ENCODE measurements at places on chromosomes 11 and 22.
A peak's percentile ranks its signal among the peaks of the same experiment; 100 is the strongest.

- DNase-seq, result no peak
Observed at GRCh38 chr11:26971961-26972360, 22.0 kb upstream of the FIBIN start.

- no peak for DNase-seq
Observed at GRCh38 chr22:47176026-47176389, 413.6 kb downstream of the TBC1D22A start.

- no peak for DNase-seq
Observed at GRCh38 chr11:933142-933851, 7.6 kb downstream of the AP2A2 start.

- DNase-seq, result no peak
Observed at GRCh38 chr11:44600839-44601383, 35.4 kb downstream of the CD82 start.

DNA sequence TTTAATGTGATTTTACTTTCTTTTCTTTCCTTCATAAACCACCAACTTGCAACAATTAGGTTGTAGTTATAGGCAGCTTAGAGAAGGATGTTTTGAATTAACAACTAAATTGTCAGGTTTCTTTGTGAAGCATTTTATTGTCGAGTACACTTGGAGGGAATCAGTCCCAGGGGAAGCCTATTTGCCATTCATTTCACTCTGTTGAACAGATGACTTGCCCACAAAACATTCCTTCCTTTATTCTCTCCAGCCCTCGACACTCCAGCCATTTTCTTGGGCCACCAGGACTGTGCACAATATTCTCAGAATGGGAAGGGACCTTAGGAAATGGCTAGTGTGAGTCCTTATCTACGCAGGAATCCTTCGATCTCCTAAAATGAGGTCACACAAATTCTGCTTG lies 620.6 kb downstream of the SOX6 start:
- no peak for DNase-seq

DNA sequence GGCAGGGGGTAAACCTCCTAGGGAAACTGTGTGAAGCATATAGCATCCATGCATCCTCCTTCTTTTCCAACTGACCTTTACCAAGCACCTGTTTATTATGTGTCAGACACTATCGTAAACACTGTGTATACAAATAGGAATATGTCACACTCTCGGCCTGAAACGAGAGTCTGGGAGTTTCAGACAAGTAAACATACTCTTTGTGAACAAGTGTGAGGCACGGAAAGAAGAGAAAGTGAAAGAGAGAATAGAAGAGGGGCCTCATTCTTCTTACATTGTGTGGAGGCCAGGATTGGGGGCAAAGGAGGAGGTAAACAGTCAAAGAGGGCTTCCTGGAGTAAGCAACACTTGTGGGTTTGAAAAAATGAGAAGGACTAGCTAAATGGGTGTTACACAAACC lies 16.4 kb downstream of the CSNK2A3 start:
- DNase-seq, result no peak

DNA sequence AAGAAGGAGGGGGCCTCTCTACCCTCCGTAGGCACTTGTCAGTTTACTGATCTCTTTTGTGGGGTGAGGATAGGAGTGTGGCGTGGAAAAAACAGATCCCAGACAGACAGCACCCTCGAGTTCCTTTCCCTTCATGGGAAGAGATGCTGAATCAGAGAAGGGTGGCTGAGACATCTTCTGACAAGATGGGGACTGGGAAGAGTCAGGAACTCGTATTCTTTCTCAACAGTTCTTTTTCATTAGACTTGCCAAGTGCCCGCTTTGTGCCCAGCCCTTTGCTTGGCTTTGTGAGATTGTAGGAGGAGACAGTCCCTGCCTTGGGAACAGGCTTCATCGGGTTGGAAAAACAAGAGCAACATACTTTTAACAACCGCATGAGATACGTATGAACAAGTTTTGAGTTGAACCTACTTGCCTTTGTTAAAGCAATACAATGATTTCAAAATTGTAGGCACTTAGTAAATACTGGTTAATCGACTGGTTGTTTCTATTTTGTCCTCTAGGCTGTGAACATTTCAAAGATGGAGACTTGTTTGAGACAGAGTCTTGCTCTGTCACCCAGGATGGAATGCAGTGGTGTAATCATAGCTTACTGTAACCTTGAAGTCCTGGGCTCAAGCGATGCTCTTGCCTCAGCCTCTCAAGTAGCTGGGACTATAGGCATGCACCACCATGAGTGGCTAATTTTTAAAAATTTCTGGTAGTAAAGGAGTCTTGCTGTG lies 1.1 kb downstream of the RRM1 start:
- DNase-seq, result no peak

DNA sequence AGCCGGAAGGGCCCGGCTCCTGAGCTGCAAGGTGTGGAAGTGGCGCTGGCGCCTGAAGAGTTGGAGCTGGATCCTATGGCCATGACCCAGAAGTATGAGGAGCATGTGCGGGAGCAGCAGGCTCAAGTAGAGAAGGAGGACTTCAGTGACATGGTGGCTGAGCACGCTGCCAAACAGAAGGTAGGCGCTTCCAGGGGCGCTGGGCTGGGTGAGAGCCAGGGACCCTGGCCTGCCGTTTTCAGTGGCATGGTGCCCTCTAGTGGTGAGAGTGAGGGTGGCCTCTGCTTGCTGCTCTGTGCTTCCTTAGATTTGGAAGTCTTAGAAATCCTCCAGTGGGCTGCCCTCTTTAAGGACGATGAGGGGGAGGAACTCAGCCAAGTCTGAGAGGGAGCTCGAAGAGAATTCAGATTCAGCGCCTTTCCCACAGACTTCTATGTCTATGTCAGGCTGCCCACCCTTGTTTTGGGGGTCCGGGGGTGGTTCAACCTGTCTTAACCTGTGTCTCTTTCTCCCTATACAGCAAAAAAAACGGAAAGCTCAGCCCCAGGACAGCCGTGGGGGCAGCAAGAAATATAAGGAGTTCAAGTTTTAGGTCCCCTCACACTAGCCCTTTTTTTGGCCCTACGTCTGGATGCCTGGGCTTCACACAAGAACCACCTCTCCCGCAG lies 1.8 kb upstream of the PACS1 start:
- DNase-seq, result peak; percentile 35

DNA sequence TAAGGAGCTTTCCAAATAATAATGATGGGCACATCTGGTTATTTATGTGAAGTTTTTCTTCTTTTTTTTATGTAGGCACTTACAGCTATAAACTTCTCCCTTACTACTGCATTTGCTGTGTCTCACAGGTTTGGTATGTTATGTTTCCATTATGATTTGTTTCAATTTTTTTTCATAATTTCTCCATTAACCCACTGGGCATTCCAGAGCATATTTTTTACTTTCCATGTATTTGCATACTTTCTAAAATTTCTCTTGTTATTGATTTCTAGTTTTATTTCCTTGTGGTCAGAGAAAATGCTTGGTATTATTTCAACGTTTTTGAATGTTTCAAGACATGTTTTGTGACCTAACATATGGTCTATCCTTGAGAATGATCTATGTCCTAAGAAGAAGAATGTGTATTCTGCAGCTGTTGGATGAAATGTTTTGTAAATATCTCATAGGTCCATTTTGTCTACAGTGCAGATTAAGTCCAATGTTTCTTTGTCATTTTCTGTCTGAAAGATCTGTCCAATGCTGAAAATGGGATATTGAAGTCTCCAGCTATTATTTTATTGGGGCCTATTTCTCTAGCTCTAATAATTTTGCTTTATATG lies 362.1 kb downstream of the DDX10 start:
- no peak for DNase-seq

- DNase-seq, result no peak
Observed at GRCh38 chr11:72140661-72141060, 5.1 kb downstream of the FOLR3 start.

GRCh38 chr11:97557399-97557798 lies 1167.6 kb downstream of the JRKL start:
- no peak for DNase-seq

DNA sequence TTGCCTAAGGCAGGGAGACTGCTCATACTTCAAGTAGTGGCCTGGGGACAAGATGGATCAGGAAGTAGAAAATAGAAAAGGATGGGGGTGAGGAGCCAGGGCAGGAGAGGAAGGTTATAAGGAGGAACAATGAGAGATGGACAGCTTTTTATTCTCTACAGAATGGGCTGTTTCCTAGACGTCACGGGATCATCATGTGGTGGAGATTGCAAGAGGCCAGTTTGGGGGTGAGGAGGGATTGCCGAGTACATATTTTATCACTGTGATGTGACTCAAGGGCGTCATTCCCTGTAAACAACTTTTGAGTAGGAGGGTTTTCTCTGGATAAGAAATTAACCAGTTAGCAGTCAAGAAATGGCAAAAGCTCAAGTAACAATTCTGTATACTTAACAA lies 406.3 kb downstream of the ETS1 start:
- no peak for DNase-seq

- no peak for DNase-seq
Observed at GRCh38 chr11:2316963-2317244, 15.1 kb downstream of the TSPAN32 start.

- no peak for DNase-seq
Observed at GRCh38 chr11:93840180-93840579, 10.2 kb downstream of the VSTM5 start.

DNA sequence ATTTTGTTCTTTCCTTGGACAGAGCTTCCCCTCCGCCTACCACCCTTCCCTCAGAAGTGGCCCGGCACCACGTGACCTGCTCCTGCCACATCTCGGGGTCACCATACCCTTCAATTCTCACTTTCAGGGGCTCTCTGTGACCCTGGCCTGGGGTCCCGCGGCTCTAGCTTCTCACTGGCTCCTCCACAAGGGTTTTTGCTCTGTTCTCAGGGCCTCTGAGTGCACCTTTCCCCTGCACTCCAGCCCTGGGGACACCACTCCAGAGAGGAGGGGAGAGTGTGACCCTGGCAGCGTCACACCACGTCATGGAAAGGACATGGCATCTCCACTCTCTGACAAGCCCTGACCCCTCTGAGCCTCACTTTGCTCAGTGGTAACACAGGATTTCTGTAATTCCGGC lies 17.4 kb downstream of the POU2F3 start:
- DNase-seq, result no peak

DNA sequence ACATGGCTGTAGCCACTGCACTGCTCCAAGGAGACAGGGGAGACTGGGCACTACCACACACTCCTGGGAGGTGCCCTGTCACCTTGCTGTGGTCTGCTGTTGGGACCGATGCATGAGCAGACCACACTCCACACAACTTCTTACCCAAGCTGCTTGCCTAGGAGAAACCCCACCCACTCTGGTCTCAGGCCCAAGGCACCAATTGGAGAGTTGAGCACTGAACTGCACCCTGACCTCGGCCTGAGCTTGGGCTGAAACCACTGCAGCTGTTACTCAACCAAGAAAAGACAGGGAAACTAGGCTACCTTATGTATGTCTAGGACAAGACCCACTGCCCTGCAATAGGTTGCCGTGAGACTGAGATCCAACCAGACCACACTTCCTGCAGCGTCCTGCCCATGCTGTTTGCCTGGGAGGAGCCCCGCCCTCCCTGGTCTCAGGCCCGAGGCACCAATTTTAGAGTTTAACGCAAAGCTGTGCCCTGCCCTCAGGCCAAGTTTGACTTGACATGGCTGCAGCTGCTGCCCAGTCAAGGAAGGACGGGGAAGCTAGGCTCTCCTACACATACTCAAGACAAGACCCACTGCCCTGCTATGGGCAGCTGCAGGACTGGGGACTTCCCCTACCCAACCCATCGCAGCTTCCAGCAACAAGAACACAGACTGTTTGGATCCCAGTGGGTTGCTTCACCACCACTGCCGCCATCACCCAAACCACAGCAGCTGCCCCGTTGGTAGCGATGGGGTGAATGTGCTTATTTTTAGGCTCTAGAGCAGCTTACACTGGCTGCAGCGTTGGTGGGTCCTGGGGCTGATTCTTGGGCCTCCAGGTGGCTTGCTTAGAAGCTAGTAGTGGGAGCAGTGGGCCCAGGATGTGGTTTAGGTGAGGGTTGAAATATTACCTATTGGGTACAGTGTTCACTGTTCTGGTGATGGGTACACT lies 66.8 kb downstream of the BRD1 start:
- DNase-seq, result no peak
